Epithelial cell of esophagus (primary cell): ENCODE measurements at places on chromosomes 16 and 17.
A peak's percentile ranks its signal among the peaks of the same experiment; 100 is the strongest.

DNA sequence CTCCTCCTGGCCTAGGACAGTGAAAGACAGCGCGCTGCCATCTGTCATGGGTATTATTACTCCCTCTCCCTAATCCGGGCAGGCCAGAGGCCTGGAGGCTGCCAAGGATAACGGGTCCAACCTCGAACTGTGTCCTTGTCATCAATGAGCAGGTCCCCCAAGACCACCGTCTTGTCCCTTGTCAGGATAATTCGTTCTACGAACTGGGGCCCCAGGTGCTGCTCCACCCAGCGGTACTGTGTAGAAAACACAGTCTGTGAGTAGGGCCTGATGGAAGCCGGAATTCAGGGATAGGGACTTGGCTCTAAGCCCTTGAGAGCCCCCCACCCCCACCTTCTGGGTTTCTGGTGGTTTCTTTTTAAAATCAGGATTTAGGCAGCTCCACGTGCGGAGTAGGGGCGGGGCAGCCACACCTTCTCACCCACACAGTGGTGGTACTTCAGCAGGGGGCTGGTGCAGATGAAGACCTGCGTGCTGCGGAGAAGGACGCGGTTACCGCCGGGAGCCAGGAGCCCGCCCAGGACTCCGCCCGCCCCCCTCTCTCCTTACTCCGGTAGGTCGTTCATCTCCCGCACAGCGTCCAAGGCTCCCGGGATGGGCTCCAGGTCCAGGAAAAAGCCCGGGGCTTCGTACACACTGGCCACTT lies 787 bp downstream of the NT5C start:
- peak; percentile 72 for DNase-seq

- no peak for DNase-seq
Observed at GRCh38 chr16:81638286-81638945, 140.7 kb upstream of the PLCG2 start.

- no peak for DNase-seq
Observed at GRCh38 chr16:80100186-80100585, 440.6 kb upstream of the DYNLRB2 start.

- DNase-seq, result peak; percentile 51
Observed at GRCh38 chr17:27529230-27529796, 73.1 kb downstream of the KSR1 start.

DNA sequence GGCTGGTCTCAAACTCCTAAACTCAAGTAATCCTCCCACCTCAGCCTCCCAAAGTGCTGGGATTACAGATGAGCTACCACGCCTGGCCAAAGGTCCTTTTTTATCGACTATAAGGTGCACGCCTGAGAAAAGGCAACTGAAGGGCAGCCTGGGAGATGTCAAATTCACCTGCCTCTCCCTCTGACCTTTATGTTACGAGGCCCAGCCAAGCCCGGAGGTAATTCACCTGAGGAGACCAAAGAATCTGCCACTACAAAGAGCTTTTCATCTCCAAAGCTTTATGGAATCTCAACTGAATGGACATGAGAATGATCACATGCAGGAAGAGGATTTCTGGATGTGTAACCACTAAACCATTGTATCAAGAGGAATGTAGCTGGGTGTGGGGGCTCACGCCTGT lies 37.2 kb downstream of the LYRM1 start:
- DNase-seq, result no peak

- peak; percentile 56 for DNase-seq
Observed at GRCh38 chr16:80527297-80527696, 13.5 kb upstream of the DYNLRB2 start.

GRCh38 chr17:40533896-40534295 lies 31.4 kb downstream of the CCR7 start:
- peak; percentile 37 for DNase-seq

DNA sequence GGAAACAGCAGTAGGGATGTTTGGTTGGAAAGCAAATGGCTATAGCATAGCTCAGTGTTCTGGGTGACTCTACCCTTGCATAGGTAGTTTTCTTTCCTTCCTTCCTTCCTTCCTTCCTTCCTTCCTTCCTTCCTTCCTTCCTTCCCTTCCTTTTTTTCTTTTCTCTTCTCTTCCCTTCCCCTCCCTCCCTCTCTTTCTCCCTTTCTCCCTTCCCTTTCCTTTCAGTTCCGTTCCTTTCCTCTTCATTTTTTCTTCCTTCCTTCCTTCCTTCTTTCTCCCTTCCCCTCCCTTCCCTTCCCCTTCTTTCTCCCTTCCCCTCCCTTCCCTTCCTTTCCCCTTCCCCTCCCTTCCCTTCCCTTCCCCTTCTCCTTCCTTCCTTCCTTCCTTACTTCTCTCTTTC lies 31.3 kb downstream of the GDE1 start:
- no peak for DNase-seq

- DNase-seq, result peak; percentile 47
Observed at GRCh38 chr17:79933863-79934652, 94.8 kb upstream of the CBX4 start.

DNA sequence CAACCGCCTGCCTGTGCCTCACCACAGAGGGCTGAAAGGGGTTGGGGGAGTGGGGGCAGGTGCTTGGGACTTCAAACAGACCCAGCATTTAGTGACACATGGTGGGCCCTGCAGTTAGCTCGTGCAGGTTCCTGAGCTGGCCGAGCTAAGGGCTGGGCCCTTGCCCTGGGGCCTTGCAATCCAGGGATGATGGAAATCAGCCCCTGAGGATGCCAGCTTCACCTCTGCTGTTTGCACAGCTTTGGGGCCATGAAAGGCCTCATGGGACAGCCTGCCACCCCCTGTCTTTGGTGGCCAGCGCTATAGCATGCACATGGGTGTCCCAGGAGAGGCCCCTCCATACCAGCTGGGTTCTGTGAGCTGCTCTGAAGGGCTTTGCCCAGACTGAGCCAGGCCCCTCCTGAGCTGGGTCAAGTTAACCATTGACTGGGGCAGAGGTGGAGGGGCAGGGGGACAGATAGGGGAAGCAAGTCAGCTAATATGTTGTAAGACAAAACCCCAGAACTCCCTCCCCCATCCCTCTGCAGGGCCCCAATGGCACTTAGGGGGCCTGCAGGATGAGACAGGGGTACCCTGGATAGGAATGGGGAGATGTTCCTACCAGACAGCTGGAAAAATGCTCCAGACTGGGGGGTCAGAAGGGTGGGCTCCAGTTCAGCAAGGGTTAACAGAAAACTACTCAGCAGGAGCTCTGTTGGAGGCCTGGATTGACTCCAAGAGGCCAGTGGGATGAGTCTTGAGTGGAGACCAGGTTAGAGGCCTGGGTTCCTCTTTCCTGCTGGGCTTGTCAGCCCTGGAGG lies 692 bp downstream of the PRR15L start:
- no peak for DNase-seq

- DNase-seq, result no peak
Observed at GRCh38 chr17:58184986-58185761, 7.4 kb upstream of the EPX start.

- no peak for DNase-seq
Observed at GRCh38 chr17:76314392-76315227, 6.5 kb upstream of the QRICH2 start.

DNA sequence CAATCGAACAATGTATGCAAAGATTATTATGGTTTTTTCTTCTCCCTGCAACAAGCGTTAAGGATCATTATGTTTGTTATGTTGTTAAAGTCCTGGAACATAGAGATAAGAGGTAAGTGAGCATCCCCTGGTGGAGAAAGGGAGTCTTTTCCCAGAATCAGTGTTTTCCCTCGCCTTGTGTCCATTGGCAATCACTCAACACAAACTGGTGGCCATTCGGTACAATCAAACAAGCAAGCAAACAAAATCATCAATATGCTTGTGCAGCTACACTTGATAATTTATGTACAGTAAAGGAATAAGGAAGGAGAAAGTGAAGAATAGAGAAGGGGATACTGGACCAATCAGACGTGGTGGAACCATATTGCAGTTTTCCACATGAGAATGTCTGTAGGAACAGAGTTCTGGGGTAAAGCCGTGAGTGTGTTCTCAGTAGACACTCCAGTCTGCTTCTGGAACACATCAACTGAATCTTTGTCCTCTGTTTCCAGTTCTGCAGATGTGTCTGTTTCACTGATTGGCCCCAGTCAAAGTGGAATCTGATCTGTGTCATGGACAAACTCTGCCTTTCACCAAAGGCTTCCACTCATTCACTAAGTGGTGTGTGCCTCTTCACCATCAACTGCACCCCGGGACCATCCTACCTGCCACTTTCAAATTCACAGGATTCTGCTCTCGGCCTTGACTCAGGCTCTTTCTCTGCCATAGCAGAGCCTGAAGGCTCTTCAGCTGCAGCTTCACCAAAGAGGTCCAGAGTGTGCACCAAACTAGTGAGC lies 169.5 kb downstream of the AHSP start:
- peak; percentile 66 for DNase-seq

GRCh38 chr16:85082173-85083050 lies 29.9 kb downstream of the CIBAR2 start:
- no peak for DNase-seq

DNA sequence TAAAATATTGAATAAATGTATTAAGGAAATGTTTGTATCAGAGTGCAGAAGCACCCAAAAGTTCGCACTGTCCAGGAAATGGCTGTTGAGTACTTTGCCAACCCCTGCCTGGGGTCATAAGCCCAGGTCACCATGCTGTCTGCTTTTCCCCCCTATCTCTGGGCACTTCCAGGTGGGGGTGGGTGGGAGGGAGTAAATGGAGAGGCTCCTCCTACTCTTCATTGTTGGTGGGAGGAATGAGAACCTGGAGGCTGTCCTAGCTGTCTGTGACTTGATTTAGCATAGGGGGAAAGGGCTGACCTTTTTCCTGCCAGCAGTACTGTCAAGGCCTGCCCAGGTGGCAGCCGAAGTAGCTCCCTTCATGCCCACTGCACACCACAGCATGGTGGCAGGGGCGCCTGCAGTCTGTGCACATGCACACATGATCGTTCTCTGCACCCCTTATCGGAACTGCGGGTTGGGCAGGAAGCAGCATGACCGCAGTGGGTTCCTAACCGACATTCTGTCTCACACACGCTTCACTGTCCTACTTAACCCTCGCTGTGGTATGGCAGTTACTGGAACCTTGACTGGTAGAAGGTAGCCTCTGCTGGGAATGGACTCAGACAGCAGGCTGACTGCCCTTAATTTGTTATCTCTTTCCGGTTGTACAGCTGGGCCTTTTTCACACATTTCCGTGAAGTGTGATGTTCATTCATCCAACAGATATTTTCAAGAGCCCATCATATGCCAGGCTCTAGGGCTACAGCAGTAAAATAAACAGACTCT lies 41.5 kb downstream of the LDHD start:
- no peak for DNase-seq

GRCh38 chr16:55824473-55825000 lies 8.4 kb downstream of the CES1 start:
- no peak for DNase-seq

GRCh38 chr17:64180089-64181073 lies 50.4 kb upstream of the ERN1 start:
- no peak for DNase-seq
